ENCODE measurements at places on chromosomes 3 and 15. TPM values are rescaled to one million over a fixed set of nuclear protein-coding genes. Genes with fewer than 3 reads are reported as not detected.

GRCh38 chr3:194857469-194858113, 171.9 kb downstream of the FAM43A start:
- no peak for DNase-seq

The NEIL1 gene
- 20.8 TPM for polyA plus RNA-seq

DNA sequence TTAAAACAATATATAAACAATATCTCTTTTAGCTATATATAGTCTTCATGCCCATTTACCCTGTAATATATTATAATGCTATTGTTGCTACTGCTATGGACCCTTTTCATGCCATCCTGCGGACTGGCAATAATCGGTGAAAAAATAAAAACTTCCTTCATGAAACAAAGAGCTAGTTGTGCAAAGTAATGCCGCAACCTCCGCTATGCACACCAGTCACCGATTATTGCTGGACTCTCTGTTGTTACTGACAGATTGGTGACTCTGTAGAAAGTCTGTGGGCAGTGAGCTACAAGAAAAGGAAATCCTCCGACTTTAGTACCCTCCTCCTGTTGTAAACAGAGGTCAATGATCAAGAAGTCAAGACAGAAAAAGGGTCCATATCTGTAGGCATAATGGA, 17.9 kb upstream of the ICE2 start:
- no peak for DNase-seq

The GP5 gene
- 0.89 TPM for polyA plus RNA-seq

DNA sequence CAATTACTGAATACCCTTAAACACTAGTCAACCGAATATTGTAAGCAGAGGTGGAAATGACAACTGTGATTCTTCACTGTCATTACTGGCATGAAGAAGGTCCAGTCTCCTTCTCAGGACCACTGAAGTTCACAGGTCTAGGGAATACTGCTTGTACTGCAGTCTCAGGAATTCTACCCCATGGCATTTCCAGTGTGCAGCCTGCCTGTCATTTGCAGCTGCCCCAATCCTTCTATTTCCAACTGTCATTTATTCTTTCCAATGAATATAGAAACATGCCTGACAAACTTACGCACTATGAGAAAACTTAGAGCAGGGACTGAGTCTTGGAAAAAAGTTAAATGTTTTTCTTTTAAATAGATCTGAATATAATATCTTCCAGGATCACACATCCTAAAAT, 308.0 kb upstream of the THBS1 start:
- DNase-seq, result no peak

The CD200R1 gene
- 1.1 TPM for polyA plus RNA-seq

- DNase-seq, result no peak
Observed at GRCh38 chr3:18012933-18013332, 270.5 kb upstream of the TBC1D5 start.

DNA sequence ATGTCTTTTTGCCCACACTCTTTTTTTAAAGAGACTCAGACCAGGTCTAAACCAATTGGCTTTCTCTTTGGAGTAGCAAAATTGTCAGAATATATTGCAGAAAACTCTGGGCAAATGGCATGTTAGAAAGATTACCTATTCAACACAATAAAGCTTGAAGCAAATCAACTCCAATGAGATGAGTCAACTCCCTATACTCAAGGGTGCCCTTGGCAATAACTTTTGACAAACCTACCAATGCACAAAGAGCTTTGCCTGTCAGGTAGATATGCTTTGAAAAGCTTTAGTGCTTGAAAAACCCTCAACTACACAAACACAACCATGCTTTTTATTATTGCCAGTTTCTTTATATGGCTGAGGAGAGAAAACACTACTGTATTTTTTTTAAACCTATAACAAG, 137.7 kb upstream of the GRM7 start:
- DNase-seq, result no peak

DNA sequence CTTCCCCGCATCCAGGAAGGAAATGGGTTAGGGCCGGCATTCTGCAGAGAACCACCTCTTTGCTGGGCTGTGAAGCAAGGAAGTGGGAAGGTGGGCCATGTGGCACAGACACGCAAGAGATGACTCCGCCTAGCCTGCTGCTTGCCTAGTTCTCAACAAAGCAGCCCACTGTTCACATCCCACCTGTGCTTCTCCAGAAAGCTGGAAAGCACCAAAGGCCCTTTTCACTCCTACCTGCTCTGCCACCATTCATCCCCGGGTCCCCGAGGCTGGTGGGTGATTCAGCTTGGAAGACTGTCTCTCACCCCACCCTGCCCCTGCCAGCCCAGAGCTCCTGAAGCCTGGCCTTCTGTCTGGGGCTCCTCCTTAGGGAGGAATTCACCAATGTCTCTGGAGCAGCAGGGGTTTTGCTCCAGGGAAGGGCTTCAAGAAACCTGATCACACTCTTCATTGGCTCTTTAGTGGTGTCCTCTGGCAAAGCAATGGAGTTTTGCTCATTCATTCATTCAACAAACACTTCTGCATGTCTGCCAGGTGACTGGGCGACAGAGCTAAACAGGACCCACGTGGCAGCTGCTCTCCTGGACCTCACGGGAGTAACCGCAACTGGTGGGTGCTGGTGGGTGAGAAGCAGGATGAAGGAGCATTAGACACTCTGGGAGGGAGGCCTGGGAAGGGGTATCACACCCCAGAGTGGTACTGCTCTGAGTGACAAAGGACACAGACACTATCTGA, 145.4 kb upstream of the TLE3 start:
- DNase-seq, result no peak

- DNase-seq, result no peak
Observed at GRCh38 chr3:188316021-188316722, 162.2 kb downstream of the LPP start.

The GPR62 gene
- 0.30 TPM for polyA plus RNA-seq

GRCh38 chr3:22982981-22983587, 220.0 kb upstream of the UBE2E2 start:
- DNase-seq, result no peak

- no peak for DNase-seq
Observed at GRCh38 chr15:50068016-50068415, 51.0 kb downstream of the ATP8B4 start.

GRCh38 chr3:27193056-27193455, 176.1 kb downstream of the NEK10 start:
- no peak for DNase-seq

The ANKRD63 gene
- polyA plus RNA-seq, result not detected
